Activated naive CD8-positive, alpha-beta T cell treated with anti-CD3 and anti-CD28 coated beads, Interleukin-2, amount 50 U/mL, for 16 hours (primary cell): ENCODE measurements at places on chromosomes 4 and X.

DNA sequence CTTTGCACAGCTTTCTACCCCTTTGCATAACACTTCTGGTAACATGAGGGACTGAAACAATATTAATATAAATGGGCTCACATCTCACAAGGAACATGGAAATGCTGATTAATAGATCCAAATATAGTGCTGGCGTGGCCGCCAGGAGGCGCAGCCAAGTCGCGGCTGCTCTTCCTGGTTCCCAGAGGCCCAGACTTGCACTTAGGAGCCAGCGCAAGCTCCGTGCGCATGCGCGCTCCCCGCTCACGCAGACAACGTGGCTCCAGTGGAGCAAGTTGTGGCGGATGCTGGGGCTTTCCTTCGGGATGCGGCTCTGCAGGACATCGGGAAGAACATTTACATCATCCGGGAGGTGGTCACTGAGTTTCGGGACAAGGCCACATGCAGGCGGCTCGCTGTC is 318.3 kb upstream of the SLC7A11 start:
- no peak for DNase-seq

DNA sequence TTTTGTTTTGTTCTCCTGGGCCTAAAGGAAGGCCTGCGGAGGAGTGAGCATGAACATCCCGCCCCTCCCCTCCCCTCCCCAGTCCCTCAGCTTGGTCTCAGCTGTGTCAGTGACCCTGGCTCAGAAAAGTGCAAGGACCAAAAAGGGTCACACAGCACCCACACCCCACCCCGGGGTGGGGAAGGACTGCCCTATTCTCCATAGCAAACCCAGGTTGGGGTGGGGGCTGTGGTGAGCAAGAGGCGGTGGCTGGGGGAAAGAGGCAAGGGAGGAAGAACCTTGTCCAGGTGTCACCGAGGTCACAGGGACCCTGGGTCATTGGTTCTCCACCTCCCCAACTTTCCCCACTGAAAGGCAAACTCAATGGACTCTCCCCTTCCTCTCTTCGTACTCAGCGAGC is 7.6 kb upstream of the MSX1 start:
- no peak for DNase-seq

DNA sequence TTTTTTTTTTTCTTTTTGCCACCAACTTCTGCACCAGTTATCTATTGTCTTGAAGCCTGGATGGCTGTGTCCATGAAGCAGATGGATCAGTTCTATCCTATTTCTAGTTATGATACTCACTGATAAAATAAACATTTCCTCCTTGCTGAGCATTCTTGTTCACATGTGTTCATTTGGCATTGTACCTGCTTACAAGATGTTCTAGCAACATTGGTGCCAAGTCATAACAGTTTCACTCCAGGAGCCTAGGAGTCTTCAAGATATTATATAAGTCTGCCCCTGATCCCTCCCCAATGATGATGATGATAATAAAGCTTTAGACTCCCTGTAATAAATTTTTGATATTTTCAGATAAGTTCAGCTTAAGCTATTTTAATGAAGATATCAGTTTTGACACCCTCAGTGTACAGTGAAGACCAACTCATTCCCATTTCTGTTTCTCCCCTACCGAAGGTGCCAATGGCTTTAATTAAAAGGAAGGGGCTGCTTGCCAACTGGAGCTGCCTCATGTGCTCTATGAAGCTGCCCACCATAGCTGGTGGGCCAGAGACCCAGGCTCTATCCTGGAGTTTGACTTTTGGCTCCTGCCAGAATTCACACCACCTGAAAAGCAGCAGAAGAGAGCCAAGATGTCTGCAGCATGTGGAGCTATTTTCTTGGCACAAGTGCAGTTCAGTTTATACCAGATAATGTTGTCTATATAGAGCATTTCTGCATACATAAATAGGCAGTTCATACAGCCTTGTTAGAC is 265.4 kb upstream of the TET2 start:
- no peak for DNase-seq

DNA sequence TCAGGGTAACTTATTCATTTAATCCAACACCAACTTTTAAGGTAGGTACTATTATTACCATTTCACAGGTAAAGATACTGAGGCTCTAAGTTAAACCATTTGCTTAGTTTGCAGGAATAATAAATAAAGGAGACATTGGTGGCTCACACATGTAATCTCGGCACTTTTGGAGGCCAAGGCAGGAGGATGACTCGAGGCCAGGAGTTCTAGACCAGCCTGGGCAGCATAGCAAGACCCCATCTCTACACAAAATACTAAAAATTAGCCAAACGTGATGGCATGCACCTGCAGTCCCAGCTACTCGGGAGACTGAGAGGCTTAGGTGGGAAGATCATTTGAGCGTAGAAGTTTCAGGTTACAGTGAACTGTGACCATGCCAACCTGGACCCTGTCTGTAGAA is 37.7 kb downstream of the SULT1E1 start:
- DNase-seq, result no peak

DNA sequence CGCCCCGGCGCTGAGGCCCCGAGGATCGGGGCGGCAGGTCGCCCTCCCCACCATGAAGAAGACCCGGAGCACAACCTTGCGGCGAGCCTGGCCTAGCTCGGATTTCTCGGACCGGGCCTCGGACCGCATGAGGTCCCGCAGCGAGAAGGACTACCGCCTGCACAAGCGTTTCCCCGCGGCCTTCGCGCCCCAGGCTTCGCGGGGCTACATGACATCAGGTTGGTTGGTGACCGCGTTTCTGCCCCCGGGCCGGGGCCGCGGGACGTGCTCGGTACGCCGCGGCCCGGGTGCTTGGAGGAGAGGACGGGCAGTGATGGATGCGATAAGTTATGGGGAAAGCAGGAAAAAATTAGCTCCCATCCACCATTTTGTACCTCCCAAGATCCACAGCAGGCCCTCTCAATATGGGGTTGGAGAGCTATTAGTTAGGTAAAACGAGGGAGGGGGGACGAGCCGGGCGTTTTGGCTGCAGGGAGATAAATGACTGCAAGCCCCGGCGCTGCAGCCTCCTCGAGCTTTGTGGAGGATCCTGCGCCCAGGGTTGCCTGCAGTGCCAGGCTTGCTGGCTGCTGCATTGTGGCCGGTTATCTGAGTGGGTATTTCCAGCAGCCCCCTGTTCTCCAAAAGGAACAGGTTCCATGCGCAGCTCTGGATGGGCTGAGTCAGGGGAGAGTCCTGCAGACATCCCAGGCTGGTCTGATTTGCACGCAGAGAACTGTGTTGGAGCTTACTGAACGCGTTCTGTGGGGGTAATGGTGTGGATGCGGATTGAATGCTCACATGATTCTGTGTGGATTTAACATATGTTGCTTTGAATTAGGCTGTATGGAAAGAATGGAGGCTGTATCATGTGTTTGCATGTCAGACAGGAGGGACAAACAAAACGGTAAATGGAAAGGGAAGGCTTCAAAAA is 1.9 kb downstream of the STOX2 start:
- no peak for DNase-seq

GRCh38 chr4:145735827-145736226 is 55.9 kb downstream of the C4orf51 start:
- DNase-seq, result no peak

DNA sequence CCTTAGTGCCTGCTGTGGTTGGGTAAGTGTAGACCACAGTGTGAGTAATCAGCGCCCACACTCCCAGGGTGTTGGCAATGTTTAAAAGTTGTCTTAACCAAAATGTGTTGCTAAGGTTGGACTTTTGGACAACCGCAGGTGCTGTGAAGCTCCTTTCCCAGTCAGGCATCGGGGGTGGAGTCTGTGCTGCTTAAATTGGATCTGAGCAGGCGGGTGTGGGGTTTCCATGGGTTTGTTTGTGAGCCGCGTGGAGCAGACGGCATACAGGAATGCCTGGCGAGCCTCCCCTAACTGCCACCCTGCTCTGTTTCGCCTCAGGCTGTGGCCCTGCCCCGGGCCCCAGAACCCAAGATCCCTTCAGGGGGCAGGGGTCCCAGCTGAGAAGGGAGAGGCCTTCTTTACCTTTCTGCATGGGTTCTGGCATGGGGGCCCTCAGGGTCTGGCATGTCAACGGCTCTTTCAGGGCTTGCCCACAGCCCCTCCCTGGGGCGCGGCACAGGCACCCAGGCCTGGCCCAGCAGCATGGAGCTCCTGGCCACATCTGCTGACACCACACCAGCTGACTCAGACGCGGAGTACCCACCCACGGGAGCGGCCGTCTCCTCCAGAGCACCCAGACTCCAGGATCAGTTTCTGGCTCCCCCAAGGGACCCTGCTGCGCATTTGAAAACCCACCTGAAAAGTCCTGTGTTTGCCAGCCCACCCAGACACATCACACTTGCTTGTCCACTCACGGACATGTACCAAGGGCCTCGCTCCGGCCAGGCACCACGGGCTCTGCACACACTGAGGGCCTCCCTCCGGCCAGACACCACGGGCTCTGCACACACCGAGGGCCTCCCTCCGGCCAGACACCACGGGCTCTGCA is 5.1 kb upstream of the SPON2 start:
- no peak for DNase-seq

- no peak for DNase-seq
Observed at GRCh38 chrX:151609222-151609621, 45.7 kb downstream of the PASD1 start.

GRCh38 chrX:13376857-13377549 is 57.1 kb upstream of the ATXN3L start:
- DNase-seq, result no peak

DNA sequence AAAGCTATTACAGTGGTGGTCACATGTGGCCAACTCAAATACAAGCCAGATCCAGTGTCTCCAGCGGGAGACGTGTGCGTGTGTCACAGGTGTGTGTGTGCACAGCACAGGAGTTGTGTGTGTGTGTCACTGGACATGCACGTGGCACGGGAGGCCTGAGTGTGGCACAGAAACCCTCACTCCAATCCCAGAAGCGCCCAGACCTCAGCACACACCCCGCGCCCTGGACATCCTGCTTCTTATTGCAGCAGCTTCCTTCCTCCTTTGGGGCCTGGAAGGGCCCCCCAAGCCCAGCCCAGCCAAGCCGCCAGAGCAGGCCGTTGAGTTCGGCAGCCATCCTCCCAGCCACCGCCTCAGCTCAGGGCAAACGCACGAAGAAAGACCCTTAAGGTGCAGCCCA is 37.9 kb downstream of the ACOX3 start:
- DNase-seq, result no peak

GRCh38 chr4:108036213-108036612 is 46.5 kb downstream of the HADH start:
- DNase-seq, result peak; percentile 51

DNA sequence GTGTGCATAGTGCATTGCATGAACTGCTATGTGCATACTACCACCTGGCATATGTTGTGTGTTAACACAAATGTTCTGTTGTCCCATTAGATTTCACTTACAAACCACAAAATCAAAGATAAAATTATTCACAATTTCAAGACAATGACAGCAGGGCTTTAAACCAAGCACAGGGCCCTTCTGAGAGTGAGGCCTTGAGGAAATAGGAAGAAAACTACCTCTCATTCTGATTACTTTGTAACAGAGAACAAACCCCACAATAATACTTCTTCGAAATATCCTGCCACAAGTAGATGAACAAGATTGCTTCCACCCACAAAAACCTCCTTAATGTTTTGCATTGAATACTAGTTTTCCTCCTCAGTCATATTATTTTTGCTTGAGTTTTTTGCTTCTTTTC is 85.5 kb upstream of the SPANXB1 start:
- DNase-seq, result no peak

DNA sequence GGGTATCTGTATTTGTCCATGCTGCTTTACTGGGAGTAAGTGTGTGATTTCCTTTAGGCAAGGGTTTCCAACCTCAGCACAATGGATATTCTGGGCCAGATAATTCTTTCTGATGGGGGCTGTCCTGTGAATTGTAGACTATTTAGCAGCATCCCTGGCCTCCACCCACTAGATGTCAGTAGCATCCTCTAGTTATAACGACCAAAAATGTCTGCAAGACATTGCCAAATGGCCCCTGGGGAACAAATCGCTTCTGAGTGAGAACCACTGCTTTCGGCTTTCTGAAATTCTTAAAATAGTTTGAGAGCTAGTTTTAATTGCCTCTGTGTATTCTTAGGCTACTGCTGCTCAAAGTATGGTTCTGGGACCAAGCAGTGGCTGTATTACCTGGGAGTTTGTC is 81.2 kb upstream of the GPM6B start:
- no peak for DNase-seq

- no peak for DNase-seq
Observed at GRCh38 chr4:140249351-140249750, 95.4 kb upstream of the MAML3 start.

DNA sequence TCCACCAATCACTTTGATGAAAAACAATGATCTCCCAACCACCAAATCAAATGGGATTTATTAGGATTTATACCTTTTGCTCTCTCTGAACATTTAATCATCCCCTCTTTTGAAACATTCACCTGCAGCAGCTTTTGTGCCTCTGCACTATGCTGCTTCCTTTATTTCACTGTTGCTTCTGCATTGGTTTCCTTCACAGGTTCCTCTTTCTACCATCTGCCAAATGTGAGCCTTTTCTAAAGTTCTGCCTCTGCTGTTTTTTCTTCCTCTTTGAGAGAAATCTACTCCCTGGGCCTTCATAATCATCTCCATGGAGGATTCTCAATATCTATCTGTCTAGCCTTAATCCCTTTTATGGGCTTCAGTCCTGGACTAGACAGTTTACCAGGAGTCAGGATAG is 24.7 kb downstream of the CUL4B start:
- no peak for DNase-seq

DNA sequence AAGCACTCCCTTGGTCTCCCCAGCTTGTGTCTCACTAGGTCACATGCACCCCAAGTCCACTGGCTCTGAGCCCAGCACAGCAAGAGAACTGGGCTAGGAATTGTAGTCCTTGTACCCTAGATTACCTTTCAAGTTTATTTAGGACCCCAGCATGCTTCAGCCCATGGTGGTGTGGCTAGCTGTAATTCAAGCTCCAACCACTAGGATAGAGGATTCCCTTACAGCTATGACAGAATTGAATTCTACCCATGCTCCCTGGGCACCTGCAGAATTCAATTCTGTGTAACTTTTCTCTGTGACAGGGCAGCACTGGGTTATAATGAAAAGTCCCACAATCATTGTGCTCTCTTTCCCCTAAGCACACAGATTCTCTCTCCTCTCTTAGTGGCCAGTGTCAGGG is 253.8 kb upstream of the DMD start:
- no peak for DNase-seq

- no peak for DNase-seq
Observed at GRCh38 chrX:154655786-154656185, 2.4 kb upstream of the CTAG2 start.

GRCh38 chr4:3323071-3323481 is 30.3 kb downstream of the RGS12 start:
- DNase-seq, result no peak

DNA sequence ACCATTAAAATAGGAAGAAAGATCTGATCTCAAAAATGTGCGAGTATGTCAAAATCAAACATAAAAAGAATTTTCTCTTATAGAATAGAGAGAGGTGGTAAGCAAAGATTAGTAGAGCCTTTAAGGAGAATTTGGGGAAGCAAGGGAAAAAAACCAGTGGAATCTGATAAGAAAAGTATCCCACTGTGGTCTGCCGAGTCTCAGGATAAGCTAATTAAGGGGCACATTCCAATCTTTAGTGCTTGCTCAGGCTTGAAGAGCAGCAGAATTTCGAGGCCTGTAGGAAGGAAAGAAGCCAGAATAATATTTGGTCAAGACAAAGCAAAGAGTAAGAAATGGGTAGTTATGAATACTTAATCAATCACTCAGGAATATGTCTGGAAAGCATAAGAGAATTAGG is 13.0 kb downstream of the STATH start:
- DNase-seq, result no peak

GRCh38 chrX:107454302-107454701 is 4.8 kb downstream of the FRMPD3 start:
- no peak for DNase-seq
